ENCODE measurements at places on chromosomes 5 and 9.

DNA sequence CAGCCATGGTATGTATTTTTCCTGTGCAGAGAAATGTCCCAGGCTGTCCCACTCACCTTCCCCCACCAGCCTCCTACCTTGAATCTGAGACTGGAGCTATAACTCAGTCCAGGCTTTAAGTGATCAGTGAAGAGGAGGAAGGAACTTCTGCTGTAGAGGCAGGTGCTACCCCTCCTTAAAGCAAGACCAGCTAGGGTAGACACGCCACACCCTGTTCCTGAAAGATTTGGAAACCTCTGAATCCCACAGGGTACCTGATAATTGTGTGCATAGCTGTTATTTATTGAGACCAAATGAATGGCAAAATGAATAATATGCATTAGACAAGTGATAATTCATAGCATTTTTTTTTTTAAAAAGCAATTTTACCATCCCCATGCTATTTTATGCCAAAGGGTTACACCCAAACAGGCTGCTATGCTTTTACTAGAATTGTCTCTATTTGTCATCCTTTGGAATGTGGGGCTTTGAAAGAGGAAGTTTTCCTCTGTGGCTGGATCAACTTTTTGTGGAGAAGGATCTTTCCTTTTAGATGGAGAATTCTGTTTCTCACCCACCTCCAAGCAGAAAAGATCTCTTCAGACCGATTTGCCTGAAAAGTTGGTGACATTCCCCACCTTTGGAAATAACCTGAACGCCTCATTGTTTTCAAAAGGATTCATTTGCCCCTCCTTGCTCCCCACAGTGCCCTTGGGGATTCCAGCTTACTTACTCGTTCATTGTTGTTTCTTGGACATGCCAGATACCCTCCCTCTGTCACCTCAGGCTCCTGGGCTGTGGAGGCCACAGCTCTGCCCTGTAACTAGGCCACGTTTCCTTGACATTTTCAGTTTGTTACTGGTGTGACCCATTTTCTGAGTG, 248.7 kb downstream of the NR3C1 start:
- peaks cover 3% of the 10 kb centered on the region for H3K4me1 ChIP-seq
- DNase-seq, result no peak
- no peak overlapping the region for H3K27ac ChIP-seq
- H3K36me3 ChIP-seq, result peaks cover 24% of the 10 kb centered on the region

GRCh38 chr9:107211284-107211923, 71.7 kb upstream of the RAD23B start:
- H3K27me3 ChIP-seq, result peaks cover 21% of the 10 kb centered on the region
- DNase-seq, result no peak
- H3K4me1 ChIP-seq, result peaks cover 18% of the 10 kb centered on the region

DNA sequence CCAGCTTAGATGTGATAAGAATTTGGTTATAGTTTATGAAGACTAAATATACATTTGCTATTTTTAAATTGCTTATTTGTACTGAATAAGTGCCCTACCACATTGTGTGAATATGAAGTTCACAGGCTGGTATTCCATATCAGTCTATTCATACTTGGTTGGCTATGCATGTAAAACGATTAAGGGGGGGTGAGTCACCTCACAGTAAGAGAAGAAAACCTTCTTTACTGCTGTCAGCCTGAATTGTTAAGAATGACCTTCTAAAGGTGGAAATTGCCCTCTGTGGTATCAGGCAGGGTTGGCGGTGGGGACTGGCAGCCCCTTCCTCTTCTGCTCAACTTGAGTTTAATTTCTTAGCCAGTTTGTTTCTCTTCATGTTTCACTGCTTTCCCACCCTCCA, 127.0 kb upstream of the RPS23 start:
- H3K4me3 ChIP-seq, result no peak overlapping the region
- H3K36me3 ChIP-seq, result no peaks in the 10 kb centered on the region
- no peaks in the 10 kb centered on the region for H3K4me1 ChIP-seq
- no peak for DNase-seq
- no peak overlapping the region for H3K27ac ChIP-seq

DNA sequence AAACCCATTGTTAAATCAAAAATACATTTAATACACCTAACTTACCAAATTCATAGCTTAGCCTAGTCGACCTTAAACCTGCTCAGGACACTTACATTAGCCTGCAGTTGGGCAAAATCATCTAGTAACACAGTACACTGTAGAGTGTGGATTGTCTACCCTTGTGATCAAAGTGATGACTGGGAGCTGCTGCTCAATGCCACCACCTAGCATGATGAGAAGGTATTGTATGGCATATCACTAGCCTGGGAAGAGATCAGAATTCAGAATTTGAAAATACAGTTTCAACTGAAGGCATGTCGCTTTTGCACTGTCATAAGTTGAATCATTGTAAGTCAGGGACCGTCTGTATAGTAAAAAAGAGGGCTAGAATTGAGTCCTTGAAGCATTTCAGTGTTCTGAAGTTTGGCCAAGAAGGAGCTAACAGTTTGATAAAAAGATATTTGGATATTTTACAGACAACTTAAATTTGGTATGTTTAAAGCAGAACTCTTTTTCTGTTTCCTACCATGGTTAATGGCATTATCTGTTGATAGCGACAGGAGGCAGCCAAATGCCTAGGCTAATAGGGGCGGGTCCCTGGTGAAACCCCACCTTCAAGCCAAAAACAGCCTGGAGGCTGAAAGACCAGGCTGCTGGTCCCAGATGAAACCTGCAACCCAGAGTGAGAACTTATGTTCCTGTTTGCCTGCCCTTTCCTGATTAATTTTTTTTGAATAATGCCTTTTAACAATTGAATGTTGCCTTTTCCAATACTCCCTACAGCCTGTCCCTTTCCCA, 23.0 kb downstream of the SMIM15 start:
- H3K27me3 ChIP-seq, result no peaks in the 10 kb centered on the region
- no peak overlapping the region for H3K4me3 ChIP-seq
- H3K4me1 ChIP-seq, result no peaks in the 10 kb centered on the region
- no peaks in the 10 kb centered on the region for H3K36me3 ChIP-seq
- DNase-seq, result no peak

GRCh38 chr9:134996591-134997530, 79.1 kb upstream of the FCN1 start:
- H3K27me3 ChIP-seq, result peaks cover 7% of the 10 kb centered on the region
- no peak for DNase-seq
- H3K27ac ChIP-seq, result no peak overlapping the region
- H3K36me3 ChIP-seq, result no peaks in the 10 kb centered on the region
- no peak overlapping the region for H3K4me3 ChIP-seq
- H3K4me1 ChIP-seq, result no peaks in the 10 kb centered on the region

- peak overlapping the region; percentile 75 for H3K4me3 ChIP-seq
- DNase-seq, result no peak
- no peaks in the 10 kb centered on the region for H3K36me3 ChIP-seq
- no peak overlapping the region for H3K27ac ChIP-seq
- H3K27me3 ChIP-seq, result peaks cover 28% of the 10 kb centered on the region
Measured at GRCh38 chr5:140631831-140632365, 1.1 kb downstream of the CD14 start.

- no peak overlapping the region for H3K4me3 ChIP-seq
- no peaks in the 10 kb centered on the region for H3K36me3 ChIP-seq
- peak overlapping the region; percentile 28 for H3K27ac ChIP-seq
- DNase-seq, result no peak
- peaks cover 12% of the 10 kb centered on the region for H3K4me1 ChIP-seq
- no peaks in the 10 kb centered on the region for H3K27me3 ChIP-seq
Measured at GRCh38 chr9:33431420-33431819, 16.0 kb downstream of the AQP3 start.

- no peaks in the 10 kb centered on the region for H3K36me3 ChIP-seq
- H3K4me3 ChIP-seq, result no peak overlapping the region
- H3K27me3 ChIP-seq, result peaks cover 5% of the 10 kb centered on the region
Measured at GRCh38 chr5:13987843-13988464, 43.5 kb upstream of the DNAH5 start.

- H3K4me3 ChIP-seq, result no peak overlapping the region
- no peaks in the 10 kb centered on the region for H3K4me1 ChIP-seq
- peaks cover 51% of the 10 kb centered on the region for H3K27me3 ChIP-seq
- no peaks in the 10 kb centered on the region for H3K36me3 ChIP-seq
- DNase-seq, result no peak
Measured at GRCh38 chr9:127351182-127352166, 45.5 kb upstream of the SLC2A8 start.

- H3K4me3 ChIP-seq, result no peak overlapping the region
- H3K36me3 ChIP-seq, result no peaks in the 10 kb centered on the region
- peaks cover 1% of the 10 kb centered on the region for H3K4me1 ChIP-seq
- DNase-seq, result no peak
Measured at GRCh38 chr5:14353726-14354474, 210.8 kb downstream of the TRIO start.

GRCh38 chr9:93041108-93041802, 17.2 kb upstream of the SUSD3 start:
- DNase-seq, result no peak
- peaks cover 54% of the 10 kb centered on the region for H3K4me1 ChIP-seq
- no peaks in the 10 kb centered on the region for H3K27me3 ChIP-seq
- H3K4me3 ChIP-seq, result no peak overlapping the region
- peak overlapping the region; percentile 63 for H3K27ac ChIP-seq

DNA sequence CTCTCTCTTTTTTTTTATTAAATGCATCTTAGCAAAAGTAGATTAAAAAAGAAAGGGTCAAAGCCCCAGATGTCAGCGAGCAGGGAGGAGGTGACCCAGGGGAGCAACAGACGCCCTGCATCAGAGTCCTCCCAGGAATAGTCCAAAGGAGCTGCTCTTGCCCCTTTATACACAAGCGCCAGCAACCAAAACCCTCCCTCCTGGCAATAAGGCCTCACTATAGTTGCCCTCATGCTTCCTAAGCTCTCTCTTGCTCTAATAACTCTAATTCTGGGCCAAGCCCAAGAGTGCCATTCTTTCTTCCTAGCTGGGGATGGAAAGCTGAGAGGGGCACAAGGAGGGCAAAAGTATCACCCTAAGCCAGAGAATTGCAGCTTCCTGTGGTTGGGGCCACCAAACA, 26.3 kb downstream of the PCDHGC5 start:
- no peak for DNase-seq
- H3K27me3 ChIP-seq, result no peaks in the 10 kb centered on the region
- peaks cover 10% of the 10 kb centered on the region for H3K36me3 ChIP-seq
- H3K4me3 ChIP-seq, result no peak overlapping the region
- H3K27ac ChIP-seq, result peak overlapping the region; percentile 63

GRCh38 chr5:52579391-52579790, 208.3 kb upstream of the ITGA1 start:
- peaks cover 11% of the 10 kb centered on the region for H3K27me3 ChIP-seq
- no peaks in the 10 kb centered on the region for H3K4me1 ChIP-seq
- H3K27ac ChIP-seq, result no peak overlapping the region
- no peak overlapping the region for H3K4me3 ChIP-seq

DNA sequence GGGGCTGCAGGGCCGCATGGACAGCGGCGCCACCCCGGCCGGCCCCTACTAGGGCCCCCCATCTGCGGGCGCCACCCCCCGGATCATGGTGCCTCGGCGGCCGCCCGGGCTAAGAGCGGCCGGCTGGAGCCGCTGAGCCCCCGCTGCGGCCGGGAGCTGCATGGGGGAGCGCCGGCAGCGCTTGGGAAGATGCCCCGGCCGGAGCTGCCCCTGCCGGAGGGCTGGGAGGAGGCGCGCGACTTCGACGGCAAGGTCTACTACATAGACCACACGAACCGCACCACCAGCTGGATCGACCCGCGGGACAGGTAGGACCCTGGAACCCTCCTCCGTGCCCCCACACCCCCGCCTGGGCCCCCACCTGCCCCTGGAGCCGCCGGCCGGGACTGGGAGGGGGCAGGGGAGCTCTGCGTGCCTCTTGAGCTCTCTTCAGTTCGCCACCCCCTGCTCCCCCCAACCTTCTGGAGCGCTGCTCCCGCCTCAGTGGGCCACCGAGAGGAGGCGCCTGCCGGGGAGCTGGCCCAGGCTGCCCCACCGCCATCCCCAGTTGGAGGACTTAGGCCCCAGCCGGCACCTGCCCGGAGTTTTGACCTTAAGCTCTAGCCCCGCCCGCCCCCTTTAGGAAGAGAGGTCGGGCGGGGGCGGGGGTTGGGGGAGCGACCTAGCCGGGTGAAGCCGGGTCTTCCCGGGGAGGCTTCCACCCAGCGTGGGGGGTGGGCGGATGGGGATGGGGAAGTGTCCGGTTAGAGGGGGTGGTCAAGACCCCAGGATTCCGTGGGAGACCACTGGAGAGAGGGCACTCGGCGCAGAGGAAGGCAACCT, 730 bp downstream of the WWC1 start:
- H3K36me3 ChIP-seq, result no peaks in the 10 kb centered on the region
- peak overlapping the region; percentile 60 for H3K4me3 ChIP-seq
- H3K27ac ChIP-seq, result no peak overlapping the region
- H3K27me3 ChIP-seq, result peaks cover 40% of the 10 kb centered on the region

DNA sequence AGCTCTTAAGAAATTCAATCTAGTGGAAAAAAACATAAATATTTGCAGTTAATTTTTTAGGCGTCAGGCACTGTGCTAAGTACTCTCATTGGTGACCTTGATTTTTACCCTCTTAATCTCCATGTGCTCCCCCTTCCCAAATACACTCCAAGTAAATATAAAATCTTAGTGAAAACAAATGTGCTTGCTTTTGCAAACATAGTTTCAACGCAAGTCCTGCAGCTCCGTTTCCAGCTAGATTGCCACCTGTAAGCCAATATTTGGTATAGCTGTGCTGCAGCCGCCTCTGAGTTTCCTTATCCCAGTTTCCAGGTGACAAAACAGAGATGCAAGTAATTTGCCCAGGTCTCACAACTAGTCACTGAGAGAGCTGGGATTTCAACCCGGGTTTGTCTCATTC, 1.9 kb upstream of the MTMR12 start:
- DNase-seq, result no peak
- H3K27ac ChIP-seq, result no peak overlapping the region
- peaks cover 17% of the 10 kb centered on the region for H3K36me3 ChIP-seq
- H3K27me3 ChIP-seq, result no peaks in the 10 kb centered on the region

DNA sequence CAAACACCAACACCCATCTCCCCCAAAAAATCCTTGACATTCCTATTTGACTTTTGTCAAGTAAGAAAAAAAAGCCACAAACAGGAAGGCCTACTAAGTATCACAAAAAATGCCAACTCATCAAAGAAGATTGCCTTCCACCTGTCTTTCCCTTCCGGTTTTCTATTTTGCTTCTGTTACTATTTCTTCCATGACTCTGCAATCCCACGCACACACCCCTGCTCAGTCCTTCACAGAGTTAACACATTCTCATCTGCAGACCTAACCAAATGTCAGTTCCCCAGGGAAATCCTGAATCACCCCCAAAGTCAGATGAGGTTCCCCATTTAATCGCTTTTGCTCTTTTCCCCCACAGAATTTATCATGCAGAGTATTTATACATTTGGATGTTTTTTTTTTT, 15.1 kb downstream of the LPAR1 start:
- no peak overlapping the region for H3K4me3 ChIP-seq
- no peaks in the 10 kb centered on the region for H3K27me3 ChIP-seq
- H3K4me1 ChIP-seq, result no peaks in the 10 kb centered on the region
- DNase-seq, result no peak
